ENCODE measurements at places on chromosomes 4 and X.

- no peak for DNase-seq
Observed at GRCh38 chrX:14420841-14421240, 108.5 kb upstream of the GLRA2 start.

- DNase-seq, result no peak
Observed at GRCh38 chr4:62872856-62873255, 1536.4 kb downstream of the TECRL start.

DNA sequence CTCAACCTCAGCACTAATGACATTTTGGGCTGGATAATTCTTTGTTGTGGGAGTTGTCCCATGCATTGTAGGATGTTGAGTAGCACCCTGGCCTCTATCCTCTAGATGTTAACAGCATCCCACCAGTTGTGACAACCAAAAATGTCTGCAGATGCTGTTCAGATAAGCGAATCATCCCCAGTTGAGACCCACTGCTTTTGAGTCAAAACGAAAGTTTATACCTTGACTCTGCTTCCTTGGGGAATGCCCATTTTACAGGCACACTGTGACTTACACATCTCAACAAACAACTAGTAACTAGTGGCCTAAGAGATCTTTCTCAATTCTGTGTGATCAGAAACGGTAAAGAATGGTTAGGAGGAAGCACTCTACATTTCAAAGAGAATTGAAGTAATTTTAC lies 37.0 kb downstream of the SEPSECS start:
- no peak for DNase-seq

GRCh38 chr4:119532319-119532718 lies 96.3 kb downstream of the PDE5A start:
- DNase-seq, result no peak

GRCh38 chr4:147056940-147057610 lies 111.4 kb upstream of the TTC29 start:
- DNase-seq, result peak; percentile 2

DNA sequence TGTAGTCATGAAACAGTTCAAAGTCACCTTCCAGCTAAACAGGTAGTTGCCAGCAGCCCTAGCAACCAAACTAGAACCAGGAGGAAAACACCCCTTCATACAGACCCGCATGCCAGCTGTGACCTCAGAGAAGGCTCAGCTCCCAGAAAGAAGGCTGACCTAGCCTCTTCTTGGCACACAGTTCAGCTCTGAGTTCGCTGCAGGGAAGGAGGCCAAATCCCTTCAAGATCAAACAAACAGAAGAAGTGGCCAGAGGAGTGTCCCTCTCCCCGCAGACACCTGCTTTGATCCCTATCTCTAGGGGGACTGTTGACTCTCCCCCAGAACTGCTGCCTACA lies 56.0 kb downstream of the HADH start:
- no peak for DNase-seq

DNA sequence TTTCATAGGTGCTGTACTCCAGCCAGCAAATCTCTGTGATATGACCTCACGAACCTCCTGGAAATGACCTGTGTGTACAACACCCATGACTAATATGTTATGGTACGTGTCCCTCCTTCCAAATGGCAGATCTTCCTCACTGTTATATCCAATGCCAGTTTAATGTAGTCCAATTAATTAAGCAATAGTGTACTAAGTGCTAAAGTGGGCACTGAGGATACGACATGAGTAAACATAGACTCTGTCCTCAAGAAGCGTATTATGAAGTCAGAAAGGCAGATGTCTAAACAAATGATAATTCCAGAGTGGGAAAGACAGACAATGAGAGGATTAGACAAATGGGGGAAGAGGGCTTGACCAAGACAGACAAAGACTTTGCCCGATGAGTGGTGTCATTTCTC lies 33.9 kb downstream of the GPRIN3 start:
- no peak for DNase-seq

DNA sequence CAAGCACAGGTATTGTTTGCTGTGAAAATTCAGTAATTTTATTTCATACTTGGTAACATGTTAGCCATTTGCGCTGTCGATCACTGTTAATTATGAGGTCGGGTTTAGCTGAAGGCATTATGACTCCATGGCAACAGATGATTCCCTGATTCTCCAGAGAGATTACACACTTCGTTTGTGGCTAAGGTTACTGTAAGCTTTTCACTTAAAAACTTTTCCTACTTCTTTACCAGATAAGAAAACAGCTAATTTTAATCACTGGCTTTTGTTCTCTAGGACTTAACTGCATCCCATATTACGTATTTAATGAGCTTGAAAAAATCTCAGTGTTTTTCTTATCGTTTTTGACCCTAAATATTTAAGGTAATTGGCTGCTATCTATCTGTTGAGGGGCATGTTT lies 2.1 kb downstream of the GSTCD start:
- no peak for DNase-seq
